ENCODE measurements at places on chromosomes 16 and 17.

GRCh38 chr16:61555718-61556441 is 480.4 kb downstream of the CDH8 start:
- no peak for DNase-seq

- no peak for DNase-seq
These were observed 333.1 kb upstream of the GOT2 start for GRCh38 chr16:59067205-59067604.

DNA sequence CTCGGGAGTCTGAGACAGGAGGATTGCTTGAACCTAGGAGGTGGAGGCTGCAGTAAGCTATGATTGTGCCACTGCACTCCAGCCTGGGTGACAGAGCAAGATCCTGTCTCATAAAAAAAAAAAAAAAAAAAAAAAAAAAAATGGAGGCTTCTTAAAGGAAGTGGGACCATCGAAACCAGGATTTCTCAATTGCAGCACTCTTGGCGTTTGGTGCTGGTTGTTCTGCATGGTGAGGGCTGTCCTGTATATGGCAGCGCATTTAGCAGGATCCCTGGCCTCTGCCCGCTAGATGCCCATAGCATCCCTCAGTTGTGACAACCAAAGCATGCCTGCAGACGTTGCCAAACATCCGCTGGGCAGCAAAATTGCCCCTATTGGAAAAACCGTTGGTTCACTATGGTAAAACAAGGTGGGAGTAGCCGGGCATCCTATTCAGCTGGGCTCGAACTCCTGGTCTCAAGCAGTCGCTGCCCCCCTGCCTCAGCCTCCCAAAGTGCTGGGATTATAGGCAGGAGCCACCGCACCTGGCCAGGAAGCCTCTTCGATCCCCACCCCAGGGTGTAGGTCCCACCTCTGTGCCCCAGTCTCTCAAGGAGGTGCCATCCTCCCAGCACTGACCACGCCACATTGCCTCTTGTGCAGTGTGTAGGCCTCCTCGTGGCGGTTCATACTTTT is 6.5 kb upstream of the NPIPB7 start:
- no peak for DNase-seq

GRCh38 chr16:85418978-85419491 is 194.1 kb upstream of the GSE1 start:
- no peak for DNase-seq

- no peak for DNase-seq
These were observed 1.2 kb downstream of the CHST5 start for GRCh38 chr16:75534560-75535205.

DNA sequence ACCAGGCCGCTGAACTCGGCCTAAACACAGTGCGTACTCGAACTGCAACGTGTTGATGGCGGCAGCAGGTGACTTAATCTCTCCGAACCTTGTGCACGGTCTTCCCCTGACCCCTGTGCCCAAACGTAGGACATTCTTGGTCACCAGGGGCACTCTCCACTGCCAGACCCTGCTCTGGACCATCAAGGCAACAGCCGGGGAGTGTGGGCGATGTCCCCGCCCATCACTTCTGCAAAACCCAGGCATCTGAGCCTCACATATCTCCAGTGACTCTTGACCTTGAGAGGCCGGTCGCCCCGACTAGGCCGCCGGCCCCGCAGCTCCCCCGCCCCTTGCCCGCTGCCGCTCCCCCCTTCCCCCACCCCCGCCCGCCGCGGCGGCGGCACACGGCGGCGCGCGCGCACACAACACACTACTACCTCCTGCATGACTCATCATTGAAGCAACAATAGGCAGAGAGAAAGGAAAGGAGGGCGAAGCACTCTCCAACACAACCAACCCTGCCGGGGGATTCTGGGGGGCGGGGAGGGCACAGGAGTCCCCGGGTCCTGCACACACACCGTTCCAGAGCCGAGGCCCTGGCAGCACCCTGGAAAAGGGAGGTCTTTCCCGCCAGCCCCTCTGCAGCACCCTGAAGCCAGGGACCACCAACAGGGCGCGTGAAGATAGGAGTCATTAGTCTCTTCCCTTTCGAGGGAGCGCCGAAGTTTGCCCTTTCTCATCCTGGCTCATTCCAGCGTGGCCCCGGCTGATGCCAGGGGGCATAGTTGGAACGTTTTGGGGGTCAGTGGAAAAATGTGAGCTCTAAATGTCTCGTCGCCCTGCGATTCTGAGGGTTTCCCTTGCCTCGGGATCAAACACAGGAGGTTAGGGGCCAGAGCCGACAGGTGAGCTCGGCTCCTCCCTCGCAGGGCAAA is 1.9 kb downstream of the MNT start:
- DNase-seq = peak; percentile 79

All from brain (organoid and tissue), 16 donors.